ENCODE measurements at places on chromosomes 2 and 18.

DNA sequence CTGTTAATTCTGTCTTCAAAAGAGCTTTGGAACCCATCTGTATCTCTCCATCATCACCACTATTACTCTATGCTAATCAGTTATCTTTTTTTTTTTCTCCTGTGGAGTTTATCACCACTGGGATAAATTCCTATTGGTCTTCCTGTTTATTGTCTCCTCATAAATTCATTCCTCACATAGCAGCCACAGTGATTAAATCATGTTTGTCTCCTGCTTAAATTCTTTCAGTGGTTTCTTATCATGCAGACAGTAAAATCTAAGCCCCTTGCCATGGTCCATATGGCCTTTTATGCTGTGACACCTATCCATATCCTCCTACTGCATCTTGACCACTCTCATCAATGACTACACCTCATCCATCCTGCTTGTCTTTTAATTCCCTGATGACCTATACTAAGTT, 239.8 kb upstream of the ZEB2 start:
- DNase-seq: no peak

DNA sequence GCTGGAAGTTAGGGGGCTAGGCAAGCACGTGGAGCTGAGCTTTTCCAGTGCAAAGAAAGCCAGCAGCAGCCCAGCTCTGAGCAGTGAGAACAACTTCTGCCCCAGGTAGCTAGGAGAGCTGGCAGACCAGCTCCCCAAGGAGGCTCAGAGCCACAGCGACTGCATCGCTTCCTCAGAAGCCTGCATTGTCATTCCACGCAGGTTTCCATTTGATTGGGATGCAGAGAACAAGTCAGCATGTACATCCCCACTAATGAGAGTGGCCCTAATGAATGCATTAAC, 45.1 kb downstream of the C1QL2 start:
- DNase-seq: no peak

- no peak for DNase-seq
These were observed 220.5 kb downstream of the PIEZO2 start for GRCh38 chr18:10928772-10929373.

DNA sequence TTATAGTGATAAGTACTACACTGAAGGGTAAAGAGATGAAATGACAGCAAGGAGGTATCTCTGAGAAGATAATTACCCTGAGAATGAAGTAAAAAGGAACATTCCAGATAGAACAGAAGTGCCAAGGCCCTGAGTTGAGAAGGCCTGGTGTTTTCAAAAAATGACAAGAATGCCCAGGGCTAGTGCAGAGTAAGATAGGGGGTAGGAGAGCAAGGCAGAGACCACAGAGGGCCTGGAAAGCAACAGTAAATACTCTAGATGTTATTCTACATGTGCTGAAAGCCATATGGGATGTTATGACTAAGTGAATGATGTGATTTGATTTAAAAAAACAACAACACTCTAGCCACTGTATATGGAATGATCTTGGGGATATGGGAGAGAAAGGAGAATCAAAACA, 52.3 kb downstream of the BAZ2B start:
- no peak for DNase-seq

DNA sequence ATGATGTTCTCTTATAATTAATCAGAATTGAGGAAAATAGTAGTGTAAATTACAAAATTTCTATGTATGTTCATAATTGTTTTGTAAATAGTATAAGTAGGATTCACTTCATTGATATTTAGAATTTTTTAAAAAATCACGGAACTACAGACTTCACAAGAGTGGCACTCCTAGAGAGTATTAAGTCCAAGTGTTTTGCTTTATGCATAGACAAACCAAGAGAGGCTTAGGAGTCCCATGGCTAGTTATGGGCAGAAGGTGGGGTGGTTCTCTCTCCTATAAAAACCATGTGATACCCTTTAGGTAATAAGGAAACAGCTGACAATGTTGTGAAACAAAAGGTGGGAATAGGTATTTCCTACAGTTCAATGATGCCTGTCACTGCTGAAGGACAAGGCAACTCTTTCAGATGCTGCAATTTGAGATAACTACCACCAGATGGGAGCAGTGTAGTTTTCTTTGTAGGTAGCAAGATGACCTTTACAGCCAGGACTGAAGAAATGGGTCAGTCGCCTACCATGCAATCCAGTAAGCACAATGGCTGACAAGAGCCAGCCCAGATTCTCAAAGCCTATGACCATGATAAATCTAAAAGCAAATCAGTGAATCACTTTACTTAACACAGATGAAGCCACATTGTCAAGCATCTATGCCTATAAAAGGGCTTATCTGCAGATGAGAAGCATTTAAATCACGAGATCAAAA, 83.9 kb downstream of the AAK1 start:
- no peak for DNase-seq

GRCh38 chr18:47215554-47216138, 35.8 kb downstream of the SKOR2 start:
- peak; percentile 62 for DNase-seq

DNA sequence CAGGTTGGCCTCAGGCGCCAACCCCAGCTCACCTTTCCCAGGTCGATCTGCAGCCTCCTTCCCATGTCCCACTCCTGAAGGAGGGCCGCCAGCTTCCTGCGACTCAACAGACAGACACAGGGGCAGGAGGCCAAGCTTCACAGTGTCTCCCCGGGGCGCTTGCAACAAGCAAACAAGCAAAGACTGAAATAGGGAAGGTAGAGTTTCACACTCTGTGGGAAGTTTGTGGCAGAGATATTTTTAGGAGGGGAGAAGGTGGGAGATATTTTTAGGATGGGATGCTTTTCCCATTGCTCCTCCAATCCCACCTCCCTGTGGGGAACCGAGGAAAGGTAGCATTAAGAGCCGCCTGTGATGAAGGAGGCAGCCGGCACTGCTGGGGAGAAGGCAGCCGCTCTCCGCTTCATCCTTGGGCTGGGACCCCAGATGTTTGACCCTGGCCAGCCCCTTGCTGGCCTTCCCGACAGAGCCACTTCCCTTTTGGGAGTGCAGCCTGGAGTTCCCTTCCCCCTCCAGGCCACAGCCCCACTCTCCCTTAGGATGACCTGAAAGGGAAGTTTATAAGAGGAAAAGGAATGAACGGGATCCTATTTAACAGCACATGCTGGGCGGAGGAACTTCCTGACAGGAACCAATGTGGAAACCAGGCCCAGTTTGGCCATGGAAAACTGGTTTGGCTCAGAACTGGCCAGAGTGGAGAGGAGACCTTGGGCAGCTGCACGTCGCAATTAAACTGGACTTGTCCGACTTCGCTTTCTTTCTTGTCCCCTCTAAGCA, 142.2 kb upstream of the SMAD2 start:
- no peak for DNase-seq

DNA sequence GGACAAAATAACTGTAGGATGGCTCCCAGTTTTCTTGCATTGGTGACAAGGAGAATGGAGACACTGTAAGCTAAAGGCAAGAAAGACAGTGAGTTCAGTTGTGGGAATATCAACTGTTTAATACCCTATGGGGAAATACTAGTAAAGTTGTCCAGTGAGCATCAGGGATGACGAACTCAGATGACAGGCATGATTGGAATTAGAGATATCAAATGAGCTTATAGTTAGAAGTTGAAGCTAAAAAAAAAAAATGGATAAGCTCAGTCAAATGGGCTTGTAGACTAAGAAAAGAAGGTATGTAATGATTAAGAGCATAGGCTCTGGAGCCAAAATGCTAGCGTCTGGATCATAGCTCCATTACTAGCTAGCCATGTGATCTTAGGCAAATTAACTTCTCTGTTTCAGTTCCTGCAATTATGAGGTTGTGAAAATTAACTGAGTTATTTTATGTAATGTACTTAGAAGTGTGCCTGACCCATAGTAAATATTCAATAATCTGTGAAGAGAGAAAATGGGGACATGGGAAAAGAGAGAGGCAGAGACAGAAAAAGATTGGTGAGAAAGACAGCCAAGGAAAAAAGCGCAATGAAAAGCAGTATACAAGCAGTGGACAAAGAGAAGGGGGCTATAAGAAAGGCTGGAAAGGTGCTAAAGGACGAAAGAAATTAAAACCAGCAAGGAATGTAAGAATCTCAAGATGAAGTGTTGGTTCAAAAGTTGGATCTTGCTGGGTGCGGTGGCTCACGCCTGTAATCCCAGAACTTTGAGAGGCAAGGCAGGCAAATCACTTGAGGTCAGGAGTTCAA, 95.7 kb upstream of the SLC39A10 start:
- DNase-seq: no peak

DNA sequence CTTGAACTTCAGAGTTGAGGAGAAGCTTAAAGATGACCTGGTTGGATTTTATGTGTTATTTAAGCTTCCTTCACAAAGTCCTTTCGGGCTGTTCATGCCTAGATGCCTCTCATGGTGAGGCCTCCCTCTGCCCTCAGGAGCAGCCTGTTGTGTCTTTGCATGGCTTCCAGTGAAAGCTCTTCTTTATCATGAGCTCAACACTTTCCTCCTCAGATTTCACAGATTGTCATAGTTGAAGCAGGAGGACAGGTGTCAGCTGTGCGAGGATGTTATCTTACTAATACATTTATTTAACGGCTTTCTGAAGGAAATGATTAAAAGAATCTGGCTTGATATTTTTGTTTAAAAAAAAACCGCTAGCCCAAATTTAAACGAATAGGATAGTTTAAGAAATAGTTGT, 48.8 kb upstream of the ITSN2 start:
- no peak for DNase-seq

DNA sequence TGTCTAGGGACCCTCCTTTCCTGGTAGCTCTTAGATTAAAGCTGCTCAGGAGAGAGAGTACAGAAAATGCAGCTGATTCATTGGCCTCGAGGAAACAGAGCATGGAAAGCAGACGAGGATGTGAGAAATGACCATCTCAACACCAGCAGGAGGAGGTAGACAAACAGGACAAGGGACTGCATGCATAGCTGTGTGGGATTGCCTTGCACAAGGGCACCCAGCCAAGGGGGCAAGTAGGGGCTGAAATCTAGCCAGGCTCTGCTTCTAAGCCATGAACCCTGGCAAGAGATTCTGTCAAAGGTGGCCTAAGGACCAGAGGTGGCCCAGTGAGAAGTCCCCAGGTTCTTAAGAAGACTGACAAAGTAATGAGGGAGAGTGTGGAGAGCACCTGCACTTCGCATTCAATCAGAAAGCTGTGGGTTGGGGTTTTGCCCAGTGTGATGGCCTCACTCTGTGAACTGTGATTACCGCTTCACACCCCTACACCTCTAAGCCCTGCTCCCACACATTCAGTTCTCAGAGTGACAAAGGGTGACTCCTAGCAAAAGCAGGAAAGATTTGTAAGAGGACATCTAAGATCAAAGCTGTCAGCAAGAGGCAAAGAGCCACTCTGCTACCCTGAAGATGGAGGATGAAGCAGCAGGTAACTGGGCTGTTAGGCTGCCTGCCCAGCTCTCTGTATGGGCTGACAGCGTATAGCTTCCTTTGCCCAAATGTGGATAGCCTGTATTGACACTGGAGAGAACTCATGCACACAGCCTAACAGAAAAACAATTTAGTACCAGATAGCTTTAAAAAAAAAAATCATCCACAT, 151.3 kb upstream of the PELI1 start:
- no peak for DNase-seq

GRCh38 chr2:39571111-39571731, 94.5 kb upstream of the TMEM178A start:
- DNase-seq: no peak

DNA sequence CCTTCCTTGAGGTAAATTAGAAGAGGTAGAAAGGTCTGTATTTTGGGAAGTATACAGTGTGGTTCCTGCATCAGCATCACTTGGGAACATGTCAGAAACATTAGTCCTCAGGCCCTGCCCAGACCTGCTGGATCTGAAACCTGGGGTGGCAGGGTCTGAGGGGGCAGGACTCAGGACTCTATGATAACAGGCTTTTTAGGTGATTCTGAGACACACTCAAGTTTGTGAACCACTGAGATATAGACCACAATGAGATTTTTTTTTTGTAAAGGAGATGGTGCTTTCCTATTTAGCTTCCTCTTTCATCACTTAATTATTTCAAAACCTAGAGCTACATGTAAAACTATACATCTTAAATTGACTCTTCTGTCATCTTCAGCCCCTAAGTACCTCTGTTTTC, 262.7 kb upstream of the SPOPL start:
- no peak for DNase-seq

DNA sequence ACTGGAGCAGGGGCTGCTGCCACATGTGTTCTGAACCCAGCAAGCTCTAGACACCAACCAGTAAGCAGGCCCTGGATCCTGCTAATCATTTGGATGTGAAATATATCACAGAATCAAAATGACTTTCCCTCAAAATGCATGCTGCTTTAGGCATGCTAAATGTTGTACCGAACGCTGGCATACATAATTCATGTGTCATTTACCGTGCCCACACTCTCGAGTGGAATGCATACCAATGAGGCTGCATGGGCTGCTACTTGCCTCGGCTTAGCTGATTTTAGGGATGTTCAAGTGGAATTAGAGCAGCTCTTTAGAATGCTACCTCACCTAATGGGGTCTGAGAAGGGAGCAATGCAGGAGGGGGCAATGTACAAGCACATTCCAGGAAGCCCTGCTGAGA, 509.6 kb upstream of the RAB6C start:
- no peak for DNase-seq

DNA sequence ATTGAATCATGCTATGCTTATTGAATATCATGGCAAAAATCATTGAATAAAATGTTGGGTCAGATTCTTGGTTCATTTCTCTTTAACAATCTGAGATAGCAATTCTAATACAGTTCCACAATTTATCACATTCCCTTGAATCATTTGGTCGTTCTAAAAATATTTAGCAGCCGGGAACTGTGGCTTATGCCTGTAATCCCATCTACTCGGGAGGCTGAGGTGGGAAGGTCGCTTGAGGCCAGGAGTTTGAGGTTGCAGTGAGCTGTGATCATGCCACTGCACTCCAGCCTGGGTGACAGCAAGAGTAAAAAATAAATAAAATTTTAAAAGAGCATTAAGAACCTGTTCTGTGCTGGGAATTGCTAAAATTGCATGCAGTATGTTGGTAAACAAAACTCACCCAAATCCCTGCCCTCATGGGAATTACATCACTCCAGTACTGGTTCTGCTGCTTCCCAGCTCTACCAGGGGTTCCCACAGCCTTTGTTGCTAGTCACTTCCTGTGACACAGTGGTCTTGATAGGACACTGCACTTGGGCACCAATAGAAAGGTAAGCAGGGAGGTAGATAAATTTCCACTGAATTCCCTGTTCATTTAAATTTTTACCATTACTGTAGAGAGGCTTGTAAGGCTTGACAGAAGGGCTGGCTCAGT, 200.4 kb downstream of the CTNNA2 start:
- DNase-seq: no peak

- DNase-seq: no peak
These were observed 127.1 kb downstream of the SOCS6 start for GRCh38 chr18:70415823-70416488.

DNA sequence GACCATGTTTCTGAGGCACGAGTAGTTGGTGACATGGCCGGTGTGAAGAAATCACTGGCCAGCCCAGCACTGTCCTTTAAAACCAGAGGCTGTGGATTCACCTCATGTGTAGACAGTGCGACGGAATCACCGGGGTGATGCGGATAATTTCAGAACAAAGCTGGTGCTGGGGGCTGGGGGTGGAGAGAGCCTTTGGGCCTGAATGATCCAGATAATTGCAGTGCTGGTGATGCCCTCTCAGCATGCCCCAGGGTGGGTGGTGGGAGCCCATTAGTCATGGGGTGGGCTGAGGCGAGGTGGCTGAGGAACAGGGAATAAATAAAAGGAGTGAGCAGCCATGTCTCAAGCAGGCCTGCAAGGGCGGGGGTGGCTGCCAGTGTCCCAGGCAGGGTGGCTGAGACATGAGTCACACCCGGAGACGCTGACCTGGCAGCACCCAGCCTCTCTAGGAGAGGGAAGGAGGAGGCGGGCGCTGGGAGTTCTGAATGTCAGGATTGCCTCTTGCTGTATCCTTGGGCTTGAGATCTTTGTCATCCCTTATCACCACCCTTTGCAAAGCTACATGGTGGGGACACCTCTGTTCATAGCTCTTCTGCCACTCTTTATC, 151.1 kb upstream of the MSH6 start:
- DNase-seq: no peak

- no peak for DNase-seq
These were observed 17.6 kb downstream of the MYL12B start for GRCh38 chr18:3279201-3280185.
